Right renal cortex interstitium (tissue), 3 donors: ENCODE measurements at places on chromosomes 5 and 9. TPM values are rescaled to one million over a fixed set of nuclear protein-coding genes. Genes with fewer than 3 reads are reported as not detected.
A peak's percentile ranks its signal among the peaks of the same experiment; 100 is the strongest.

DNA sequence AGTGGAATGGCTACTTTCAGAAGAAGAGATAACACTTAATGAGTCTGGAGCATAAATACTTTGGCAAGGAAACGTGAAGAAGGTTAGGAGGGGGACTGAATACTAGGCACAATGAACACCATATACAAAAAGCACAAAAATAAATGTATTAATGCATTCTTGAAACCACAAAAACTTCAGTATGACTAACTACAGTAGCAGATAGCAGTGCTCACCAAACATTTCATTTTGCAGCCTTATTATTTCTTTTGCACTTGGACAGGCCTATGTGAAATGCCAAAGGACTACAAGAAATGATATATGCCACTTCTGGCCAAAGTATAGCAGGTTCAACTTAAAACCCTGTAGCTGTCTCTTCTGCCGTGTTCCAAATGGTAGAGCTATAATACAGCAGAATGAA is 26.3 kb downstream of the UBQLN1 start:
- no peak for DNase-seq

GRXCR2 gene
- polyA plus RNA-seq, result not detected

ARSI gene
- 2.6 TPM for polyA plus RNA-seq

- DNase-seq, result no peak
These were observed 77.5 kb upstream of the PLPP6 start for GRCh38 chr9:4584636-4585035.

DNA sequence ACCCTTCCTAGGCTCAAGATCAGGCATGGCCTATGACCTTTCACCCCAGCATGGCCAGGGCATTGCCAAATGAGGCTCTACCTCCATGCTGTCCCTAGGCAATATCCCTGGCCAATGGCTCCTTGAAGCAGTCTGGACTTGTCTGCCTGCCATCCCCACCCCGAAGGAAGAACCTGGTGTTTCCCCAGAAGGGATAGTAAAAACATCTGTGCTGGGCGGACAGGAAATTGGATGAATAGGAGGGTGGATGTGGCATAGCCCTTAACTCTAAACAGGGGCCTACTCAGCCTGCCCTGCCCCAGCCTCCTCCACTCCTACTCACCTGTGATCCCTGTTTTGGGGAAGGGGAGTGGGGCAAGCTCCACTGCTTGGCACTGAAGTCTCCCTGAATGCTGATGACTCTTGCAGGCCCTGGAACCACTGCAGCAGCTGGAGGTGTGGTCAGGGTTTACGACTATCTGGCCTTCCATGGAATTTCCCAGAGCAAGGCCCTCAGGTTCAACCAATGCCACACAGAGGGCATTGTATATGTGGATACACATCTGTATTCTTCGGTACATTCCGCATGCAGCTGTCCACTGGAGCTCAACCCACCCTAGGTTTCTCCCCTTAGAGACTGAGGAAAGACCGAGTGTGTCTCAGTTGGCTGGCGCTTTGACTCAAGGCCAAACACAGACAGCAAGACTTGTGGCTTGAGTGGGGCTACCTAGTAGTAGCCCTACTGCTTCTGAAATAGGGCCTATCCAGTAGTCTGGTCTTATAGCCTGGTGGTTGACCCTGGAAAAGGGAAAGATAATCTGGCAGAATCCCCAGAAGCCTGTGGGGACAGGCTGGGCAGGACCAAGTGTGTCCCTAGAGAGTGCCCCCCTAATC is 6.4 kb upstream of the P4HA2 start:
- no peak for DNase-seq

GRCh38 chr5:102971676-102972293 is 148.2 kb downstream of the GIN1 start:
- peak; percentile 12 for DNase-seq

- DNase-seq, result no peak
These were observed 12.9 kb downstream of the ARHGAP26 start for GRCh38 chr5:142782976-142783530.

DNA sequence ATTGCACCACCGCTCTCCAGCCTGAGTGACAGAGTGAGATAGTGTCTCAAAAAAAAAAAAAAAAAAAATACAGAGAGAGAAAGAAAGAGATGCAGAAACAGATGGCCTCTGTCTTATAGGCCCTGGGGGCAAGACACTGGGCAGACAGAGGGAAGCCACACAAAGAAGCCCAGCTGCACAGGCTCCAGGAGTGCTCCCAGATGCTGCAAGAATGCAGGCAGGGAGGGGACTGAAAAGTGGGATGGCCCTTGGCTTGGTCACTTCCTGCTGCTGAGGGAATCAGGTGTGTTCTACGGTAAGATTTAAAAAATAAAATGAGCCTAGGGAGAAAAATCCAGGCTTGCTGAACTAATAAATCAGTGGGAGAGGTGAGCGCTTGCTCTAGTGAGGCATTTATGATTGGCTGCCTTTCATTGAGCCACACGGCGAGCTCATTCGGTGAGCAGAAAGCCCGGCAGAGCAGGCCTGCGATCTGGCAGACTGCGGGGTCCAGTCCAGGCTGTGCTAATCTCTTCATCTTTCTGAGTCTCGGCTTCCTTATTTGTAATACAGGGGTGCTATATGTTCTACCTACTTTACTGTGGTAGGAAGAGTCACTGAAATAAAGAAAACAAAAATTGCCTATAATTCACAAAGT is 80.6 kb downstream of the RAD23B start:
- no peak for DNase-seq

- no peak for DNase-seq
These were observed 21.2 kb downstream of the TXNDC8 start for GRCh38 chr9:110316261-110317075.

PCDHGC3 gene
- polyA plus RNA-seq, result 107 TPM

DNA sequence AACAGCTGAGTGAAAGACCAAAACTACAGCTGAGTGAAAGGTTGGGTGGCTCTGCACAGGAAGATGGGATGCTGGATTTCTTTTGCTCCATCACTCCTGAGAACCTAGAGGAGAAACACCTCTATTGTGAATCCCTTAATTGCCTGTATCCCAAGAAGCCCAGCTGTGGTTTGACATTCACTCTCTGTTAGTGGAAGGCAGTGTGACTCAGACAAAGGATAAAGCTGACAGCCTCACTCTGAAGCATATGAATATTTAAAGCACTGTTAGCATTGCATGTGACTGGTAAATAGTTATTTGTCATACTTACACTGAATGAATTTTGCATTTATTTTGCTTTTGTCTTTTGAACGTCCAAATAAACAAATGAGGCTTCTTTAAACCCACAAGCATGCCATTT is 367.1 kb upstream of the RIOK2 start:
- DNase-seq, result no peak

TLR4 gene
- 10.7 TPM for polyA plus RNA-seq

DNA sequence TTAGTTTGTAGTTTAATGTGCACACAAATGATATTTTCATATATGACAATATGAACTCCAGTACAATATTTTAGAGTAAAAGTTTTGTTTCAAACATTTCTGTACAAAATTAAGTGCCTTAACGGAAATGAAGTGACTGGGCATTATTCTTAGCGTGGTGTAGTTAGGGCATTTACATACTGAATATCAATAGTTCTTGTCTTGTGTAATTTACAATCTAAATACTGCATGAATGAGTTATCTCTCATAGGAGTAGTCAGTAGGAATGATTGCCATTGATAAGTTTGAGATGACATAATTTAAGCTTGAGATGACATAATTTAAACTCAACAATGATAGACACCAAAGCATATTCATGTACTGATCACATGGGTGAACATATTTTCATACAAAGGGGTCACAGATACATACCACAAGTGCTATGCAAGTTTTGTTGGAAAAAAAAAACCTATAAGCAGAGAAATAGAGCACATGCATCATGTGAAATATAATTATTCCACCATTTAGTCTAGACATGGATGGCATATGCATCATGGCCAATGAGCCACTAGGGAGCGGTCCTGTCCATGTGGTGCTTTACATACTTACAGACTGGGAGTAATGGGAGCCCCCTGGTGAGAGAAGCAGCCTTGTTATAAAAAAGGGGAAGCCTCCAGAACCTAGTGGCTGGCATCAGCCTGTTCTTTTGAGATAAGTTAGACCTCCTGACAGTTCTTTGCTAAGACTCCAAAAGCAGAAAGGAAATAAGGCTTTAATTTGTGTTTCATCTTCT is 1523.9 kb downstream of the MAT2B start:
- no peak for DNase-seq

LHFPL2 gene
- polyA plus RNA-seq, result 48.5 TPM

DNA sequence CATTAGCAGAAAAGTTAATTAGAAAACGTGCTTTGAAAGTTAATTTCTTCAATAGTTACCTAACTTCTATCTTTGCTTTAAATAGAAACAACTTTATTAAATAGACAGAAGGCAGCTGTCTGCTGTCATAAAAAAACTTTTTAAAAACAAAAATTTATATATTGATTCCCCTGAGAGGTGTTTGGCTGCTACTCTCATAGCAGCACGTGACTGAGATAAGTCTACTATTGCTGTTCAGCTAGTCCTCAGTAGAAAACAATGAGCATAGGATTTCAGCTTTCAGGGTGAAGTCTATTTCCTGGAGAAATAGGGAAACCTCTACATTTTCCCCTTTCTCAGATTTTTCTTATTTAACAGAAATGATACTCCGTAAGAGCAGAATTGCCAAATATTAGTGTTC is 135.0 kb upstream of the FBN2 start:
- DNase-seq, result no peak

AFAP1L1 gene
- 18.4 TPM for polyA plus RNA-seq

GRCh38 chr9:7967851-7968250 is 168.3 kb upstream of the DMAC1 start:
- DNase-seq, result no peak

EIF4E1B gene
- polyA plus RNA-seq, result not detected

GRCh38 chr5:145062280-145063062 is 772.7 kb downstream of the PRELID2 start:
- no peak for DNase-seq

DNA sequence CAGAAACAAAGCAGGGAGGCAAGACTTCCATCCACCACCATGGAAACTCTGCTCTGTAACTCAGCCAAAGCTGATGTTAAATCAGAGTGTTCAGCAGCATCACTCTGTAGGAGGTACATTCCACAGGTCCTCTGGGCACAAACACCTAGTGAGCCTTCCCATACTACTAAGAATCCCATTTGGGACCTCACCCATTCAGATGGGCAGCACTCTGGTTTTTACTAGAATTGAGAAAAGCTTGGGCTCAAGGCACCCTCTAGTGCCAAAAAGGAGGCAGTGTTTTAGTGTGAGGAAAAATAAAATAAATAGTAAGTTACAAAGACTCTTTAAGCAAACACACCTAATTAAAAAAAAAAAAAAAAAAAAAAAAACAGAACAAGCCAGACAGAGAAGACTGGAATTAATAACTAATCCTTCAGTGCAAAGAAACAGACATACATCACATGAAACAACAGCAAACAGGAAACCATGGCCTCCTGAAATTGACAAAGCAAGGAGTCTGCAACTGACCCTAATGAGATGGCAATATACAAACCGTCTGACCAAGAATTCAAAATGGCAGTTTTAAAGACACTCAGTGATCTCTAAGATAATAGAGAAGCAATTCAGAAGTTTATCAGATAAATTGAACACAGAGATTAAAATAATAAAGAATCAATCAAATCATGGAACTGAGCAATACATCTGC is 159.5 kb downstream of the GNA14 start:
- no peak for DNase-seq

- no peak for DNase-seq
These were observed 232.6 kb downstream of the PRDM9 start for GRCh38 chr5:23740029-23740428.

FAM78A gene
- 2.3 TPM for polyA plus RNA-seq

DNA sequence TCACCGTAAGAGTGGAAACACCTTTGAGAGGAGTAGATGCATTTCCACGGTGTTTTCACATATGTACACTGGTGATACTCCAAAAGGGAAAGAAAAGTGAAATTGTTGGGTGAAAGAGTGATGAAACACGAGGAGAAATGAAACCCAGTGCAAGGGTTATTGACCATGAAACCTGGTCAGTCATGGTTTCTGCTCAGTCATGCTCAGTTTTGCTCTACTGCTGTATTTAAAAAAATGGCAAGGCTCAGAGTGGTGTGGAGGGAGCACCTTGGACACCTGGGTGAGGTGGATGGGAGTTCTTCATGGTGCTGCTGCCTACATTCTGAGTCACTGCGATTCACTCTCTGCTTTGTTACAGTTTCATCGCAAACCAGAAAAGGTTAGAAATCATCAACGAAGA is 32.3 kb downstream of the NTRK2 start:
- no peak for DNase-seq

DNAH5 gene
- 2.5 TPM for polyA plus RNA-seq

GRIN3A gene
- 1.9 TPM for polyA plus RNA-seq

MLANA gene
- polyA plus RNA-seq, result 0.75 TPM

ACOT12 gene
- 1.1 TPM for polyA plus RNA-seq

- DNase-seq, result no peak
These were observed 651 bp downstream of the HRH2 start for GRCh38 chr5:175658299-175659145.

WDR36 gene
- 27.5 TPM for polyA plus RNA-seq

ANKRD18A gene
- polyA plus RNA-seq, result 3.5 TPM

DNA sequence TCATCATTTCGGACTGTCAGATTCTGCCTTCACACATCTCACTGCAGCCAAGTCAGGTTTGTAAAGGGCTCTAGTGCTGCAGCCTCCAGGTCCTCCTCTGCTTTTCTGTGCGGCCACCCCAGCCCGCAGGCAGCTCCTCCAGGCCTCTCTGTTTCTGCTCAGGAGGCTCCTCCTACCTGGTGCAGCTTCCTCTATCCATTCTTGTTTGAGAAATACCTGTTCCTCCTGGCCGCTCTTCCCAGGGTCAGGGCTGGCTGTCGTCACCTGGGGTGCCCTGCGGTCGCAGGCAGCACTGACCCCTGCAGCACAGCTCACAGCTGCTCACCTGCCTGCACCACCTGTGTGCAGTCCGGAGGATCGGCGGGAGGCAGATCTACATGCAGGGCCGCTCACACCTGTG is 387.7 kb upstream of the IRX4 start:
- no peak for DNase-seq

- no peak for DNase-seq
These were observed 102.5 kb downstream of the SREK1 start for GRCh38 chr5:66246608-66247007.

- DNase-seq, result no peak
These were observed 57.0 kb downstream of the CFAP90 start for GRCh38 chr5:7793895-7794294.

SPINK5 gene
- 0.28 TPM for polyA plus RNA-seq

- DNase-seq, result no peak
These were observed 30.3 kb downstream of the COMMD10 start for GRCh38 chr5:116115163-116115562.

DNA sequence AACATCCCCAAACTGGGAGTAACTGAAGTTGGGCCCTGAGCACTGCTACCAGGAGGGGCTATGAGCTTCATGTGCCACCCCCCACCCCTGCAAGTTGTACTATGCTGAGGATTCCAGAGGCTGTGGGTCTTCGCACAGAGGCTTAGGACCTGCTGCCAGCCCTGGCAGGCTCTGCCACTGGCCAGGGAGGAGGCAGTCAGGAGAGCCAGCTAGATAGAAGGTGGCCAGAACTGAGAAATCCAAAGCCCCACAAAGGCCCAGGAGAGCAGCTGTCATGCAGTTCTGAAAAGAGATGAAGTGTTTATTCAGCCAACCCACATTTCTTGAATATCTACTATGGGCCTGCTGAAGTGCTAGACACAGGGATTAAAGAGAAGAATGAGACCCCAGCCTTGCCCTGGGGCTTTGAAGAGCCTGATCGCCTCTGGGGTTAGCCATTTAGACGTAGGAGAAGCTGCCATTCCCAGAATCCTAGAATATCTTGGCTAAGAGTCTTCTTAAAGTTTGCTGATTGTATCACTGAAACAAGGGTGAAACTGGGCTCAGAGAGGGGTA is 1.4 kb downstream of the ALAD start:
- no peak for DNase-seq
